Activated CD8-positive, alpha-beta memory T cell treated with anti-CD3 and anti-CD28 coated beads for 1 hour (primary cell): ENCODE measurements at places on chromosomes 7 and 10.

DNA sequence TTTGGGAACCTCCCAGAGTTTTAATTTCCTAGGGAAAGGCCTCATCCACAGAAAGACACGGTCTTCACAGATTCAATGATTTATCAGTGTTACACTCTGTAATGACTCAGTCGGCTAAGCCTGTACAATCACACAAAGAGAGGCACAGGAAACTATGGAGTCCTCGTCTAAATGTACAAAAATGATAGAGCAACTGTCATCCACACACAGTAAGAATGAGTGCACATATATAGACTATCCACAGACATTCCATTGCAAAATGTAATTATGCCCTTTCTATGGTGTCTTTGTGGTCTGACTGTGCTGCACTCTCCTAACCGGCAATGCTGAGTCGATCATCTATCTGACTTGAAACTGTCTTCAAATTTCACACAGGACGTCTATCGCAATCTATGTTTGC lies 3.5 kb upstream of the NAMPT start:
- DNase-seq = no peak

DNA sequence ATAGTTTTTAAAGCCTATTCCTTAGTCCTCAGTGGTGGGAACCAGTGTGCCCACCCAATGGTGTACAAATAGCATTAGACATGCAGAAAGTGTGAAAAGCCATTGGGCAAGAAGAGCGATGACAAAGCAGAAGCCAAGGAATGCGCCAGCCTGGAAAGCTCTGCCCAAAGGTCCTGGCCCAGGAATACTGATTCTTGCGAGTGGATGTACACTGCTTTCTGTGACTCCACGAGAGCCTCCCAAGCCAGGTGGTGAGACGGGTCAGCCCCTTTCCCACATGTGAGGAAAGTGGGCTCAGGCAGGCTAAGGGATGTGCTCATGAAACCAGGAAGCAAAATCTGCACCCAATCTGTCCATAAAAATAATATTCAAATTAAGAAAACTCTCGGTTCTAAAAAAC lies 106.6 kb downstream of the ADCY1 start:
- no peak for DNase-seq

DNA sequence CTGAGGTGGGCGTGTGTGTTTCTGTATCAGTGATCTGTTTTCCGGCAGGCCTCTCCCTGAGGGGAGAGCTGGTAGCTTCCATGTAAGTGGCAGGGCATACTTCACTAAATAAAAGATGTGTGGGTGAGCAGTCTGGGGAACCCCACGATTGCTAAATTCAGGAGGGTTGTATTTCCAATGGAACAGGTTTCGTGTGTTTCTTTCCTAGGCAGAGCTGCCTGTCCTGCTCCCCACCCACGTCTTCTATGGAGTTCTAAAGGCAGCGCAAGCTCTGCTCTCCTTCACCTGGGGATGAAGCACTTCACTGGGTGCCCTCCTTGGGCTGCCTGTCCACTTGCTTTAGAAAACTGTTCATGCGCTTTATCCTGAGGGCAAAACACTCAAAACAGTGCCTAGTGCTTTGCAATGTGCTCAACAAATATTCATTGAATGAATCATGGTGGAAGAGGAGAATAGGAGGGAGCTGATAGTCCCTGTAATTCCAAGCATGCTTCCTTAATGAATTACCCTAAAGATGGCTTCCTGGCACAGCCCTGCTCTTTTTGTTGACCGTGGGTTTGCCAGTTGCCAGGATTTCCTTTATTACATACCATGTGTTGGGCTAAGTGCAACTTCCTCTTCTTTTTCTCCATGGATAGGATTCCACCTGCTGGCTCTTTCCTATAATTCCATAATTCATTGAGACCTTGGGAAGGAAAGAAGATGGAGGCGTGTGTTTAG lies 50.6 kb upstream of the SRPK2 start:
- no peak for DNase-seq

DNA sequence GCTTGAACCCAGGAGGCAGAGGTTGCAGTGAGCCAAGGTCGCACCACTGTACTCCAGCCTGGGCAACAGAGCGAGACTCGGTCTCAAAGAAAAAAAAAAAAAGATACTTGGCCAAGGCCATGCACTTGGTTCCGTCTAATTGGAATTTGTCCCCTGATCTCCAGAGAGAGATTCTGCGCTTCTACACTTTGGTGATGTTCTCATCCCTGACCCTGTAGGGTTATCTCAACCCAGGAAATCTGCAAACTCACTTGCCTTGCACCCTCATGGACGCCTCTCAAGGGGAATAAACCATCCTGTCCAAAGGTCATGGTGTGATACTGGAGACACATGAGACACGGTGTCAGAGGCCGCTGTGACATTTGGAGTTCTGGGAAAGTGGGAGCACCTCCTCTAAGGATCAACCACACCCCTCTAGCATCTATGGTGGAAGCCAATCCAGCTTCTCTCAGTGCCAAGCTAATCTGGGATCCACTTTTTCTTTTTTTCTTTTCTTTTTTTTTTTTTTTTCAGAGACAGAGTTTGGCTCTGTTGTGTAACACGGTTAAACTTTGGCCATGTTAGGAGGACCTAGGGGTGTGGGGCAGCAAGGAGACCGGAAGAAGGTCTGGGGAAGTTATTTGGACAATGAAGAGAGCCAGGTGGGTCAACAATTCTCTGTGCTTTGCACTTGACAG lies 7.8 kb upstream of the POR start:
- no peak for DNase-seq

DNA sequence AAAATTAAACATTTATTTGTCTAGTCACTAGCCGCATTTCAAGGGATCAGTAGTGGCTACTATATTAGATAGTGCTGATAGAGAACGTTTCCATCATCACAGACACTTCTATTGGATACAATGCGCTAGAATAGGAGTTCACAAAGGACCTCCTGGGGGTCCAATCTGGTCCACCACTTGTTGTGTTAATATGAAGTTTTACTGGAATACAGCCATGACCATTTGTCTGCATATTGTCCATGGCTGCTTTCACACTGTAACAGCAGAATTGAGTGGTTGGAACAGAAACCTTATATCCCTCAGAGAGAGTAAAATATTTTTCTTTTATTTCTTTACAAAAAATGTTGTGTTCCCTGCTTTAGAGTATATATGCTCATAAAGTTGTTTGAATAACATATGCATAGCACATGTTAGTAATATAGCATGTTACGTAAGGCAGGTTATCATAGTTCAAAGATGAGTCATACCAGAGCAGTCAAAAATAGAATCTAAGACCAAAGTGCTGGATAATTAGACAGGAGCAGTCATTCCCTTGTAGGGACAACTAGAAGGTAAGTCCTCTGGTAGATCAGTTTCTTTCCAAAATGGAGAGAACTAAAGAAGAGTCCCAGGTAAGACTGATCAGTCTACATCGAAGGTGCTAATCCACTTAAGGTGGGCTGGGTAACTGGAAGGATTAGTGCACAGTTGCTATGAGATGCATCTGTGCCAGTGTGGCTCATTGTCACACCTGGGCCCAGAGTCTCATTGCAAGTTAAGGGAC lies 14.9 kb downstream of the BZW2 start:
- DNase-seq = no peak

- no peak for DNase-seq
Observed at GRCh38 chr7:99010281-99010680, 131.9 kb downstream of the TRRAP start.

GRCh38 chr10:88028654-88029053 lies 165.2 kb downstream of the PTEN start:
- no peak for DNase-seq

DNA sequence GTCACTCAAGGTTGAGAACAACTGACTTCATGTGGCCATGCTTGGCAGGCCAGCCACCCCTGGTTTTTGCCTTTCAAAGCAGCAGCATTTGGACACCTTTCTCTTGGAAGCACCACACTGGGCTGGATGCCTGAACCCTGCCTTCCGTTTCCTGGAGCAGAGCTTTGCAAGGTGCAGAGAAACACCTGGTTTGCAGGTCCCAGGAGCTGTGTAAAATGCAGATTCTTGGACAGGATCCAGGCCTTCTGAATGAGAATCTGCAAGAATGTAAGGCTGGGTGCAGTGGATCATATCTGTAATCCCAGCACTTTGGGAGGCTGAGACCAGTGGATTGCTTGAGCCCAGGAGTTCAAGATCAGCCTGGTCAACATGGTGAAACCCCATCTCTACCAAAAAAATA lies 18.0 kb upstream of the DUSP5 start:
- DNase-seq = no peak

DNA sequence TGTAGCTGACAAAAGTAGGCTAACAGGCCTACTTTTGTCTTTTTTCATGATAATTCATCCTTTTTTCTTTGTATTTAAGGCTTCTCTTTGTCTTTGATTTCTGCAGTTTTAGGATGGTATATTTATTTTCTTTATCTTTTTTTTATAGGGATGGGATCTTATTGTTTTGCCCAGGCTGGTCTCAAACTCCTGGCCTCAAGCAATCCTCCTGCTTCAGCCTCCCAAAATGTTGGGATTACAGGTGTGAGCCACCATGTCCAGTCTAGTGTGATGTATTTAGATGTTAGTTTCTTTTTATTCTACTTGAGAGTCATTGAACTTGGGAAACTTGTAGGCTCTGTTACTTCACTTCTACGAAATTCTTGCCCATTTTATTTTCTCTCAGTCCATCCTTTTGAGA lies 35.4 kb downstream of the TRIM24 start:
- no peak for DNase-seq

- DNase-seq = no peak
Observed at GRCh38 chr10:50580262-50580891, 43.4 kb downstream of the SGMS1 start.

DNA sequence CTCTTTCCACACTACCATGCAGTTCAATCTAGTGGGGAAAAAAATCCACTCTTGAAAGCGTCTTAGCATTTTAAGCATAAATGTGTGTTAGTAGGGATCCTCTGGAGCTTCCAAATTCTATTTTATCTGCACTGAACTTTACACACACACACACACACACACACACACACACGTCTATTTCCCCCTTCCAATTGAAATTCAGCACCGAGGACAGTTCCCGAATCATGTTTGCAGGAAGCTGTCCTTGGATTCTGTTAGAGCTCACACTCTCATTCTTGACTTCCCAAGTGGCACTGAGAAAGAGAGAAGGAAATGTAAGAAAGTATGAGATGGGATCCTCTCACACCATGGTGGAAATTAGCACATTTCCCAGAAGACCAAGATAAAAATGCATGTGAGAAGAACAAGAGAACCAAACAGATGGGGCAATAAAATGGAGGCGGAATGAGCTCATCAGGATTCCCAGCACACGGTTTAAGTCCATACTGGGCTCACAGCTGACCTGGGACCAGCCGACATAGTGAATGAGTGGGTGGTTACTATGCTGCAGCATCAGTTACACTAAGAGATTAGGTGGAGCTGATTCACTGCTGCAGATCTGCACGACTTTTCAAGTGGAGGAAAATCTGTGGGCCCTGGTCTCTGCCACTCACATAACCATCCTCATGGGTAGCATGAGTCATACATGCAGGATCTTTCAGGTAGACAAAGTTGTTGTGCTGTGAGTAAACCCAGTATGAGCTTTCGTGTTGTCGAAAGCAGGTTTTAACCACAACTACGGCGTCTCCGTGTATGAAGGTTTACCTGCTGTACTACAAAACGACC lies 3.3 kb upstream of the NPTX2 start:
- DNase-seq = no peak

- DNase-seq = no peak
Observed at GRCh38 chr10:3745521-3745920, 39.5 kb downstream of the KLF6 start.

DNA sequence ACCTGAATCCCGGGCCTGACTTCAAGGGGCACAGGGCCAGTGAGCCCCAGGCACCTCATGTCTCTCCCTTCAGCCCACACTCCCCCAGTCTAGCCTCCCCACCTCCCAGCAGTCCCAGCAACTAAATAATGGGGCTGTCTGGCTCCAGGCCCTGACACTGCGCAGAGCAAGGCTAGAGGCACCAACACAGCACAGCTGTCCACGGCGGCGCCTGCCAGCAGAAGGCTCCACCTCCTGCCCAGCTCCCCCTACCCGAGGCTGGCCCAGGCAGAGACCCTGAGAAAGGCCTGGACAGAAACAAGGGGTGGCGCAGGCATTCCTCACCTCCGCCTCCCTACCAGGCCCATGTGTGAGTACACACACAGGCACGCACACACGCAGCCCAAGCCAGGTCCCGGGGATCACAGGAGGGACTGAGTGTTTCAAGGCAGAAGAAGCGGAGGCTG lies 6.1 kb downstream of the KCNH2 start:
- DNase-seq = no peak

- no peak for DNase-seq
Observed at GRCh38 chr7:36360244-36360643, 29.4 kb upstream of the ANLN start.

- no peak for DNase-seq
Observed at GRCh38 chr10:128928231-128928836, 538.7 kb upstream of the MGMT start.

- DNase-seq = no peak
Observed at GRCh38 chr10:126409821-126410220, 21.5 kb upstream of the ADAM12 start.

DNA sequence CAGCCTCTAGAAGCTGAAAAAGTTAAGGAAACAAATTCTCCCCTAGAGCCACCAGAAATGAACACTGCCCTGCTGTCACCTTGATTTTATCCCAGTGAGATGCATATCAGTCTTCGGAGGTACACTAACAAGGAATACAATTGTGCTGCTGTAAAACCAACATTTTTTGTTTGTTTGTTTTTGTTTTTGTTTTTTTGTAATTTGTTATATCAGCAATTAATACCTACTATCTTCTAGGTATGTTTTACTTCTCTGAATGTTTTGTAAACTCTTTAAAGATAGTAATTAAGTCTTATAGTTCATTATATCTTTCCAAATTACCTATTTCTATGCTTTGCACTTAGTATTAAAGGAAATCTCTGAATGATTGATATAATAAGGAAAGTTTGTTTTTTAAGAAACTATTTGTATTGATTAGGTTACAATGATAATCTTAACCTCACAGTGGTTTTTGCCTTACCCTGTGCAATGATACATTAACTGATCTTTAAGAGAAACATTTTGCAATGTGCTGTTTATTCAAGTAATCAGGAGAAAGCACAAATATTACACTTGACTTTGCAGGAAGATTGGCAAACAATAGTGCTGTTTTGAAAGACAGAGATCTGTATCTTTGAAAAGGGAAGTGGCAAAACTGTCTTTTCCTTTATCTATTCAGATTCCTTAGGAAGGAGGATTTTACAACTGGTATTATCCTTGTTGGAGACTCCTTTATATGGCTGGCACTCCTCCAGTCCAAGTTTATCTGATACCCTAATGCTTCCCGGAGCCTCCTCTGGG lies 11.3 kb upstream of the HGF start:
- DNase-seq = no peak
